ENCODE measurements at places on chromosomes 5 and 9. TPM values are rescaled to one million over a fixed set of nuclear protein-coding genes. Genes with fewer than 3 reads are reported as not detected.

GRCh38 chr9:93119953-93120845 is 13.9 kb downstream of the NINJ1 start:
- DNase-seq = peak; percentile 89

- peak; percentile 16 for DNase-seq
Measured at GRCh38 chr5:134917070-134917815, 12.3 kb downstream of the PCBD2 start.

The CSF1R gene
- polyA plus RNA-seq = not detected

DNA sequence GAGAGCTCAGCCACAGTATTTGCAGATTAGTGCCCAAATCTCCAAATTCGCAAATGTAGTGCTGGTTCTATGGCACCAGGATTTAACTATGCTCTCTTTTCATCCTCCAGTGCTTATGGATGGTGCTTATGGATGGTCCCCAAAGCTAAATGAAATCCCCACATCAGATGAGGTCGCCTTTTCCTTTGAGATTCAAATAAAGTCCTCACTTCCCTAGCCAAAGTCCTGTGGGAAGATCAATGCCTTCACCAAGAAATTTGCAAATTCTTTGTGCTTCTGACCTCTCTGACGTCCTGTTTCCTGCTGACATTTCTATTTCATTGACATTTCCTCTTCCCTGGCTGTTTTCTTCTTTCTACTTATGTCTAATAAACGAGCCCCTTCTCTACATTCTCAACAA is 1077.0 kb upstream of the C9orf72 start:
- DNase-seq = no peak

The GGTA1 gene
- polyA plus RNA-seq = not detected

DNA sequence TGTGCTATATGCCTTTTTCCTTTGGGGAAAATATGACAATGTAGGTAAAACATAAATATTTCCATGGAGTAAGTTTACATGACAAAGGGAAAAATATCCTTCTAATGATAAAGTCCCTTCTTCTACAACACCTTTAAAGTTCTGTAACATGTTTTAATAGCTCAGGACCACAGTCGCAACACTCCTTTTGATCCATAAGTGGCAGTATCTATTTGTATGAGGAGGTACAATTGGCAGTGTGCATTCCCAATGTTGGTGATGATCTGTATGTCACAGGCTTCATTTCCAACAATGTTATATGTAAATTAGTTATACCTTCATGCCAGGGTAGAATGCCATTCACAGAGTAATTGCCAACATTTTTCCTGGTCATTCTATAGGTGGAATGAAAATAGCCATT is 127.1 kb upstream of the CCNH start:
- no peak for DNase-seq

GRCh38 chr5:170006021-170006420 is 25.7 kb upstream of the INSYN2B start:
- DNase-seq = no peak

The PROB1 gene
- 0.67 TPM for polyA plus RNA-seq

- no peak for DNase-seq
Measured at GRCh38 chr5:82809420-82810143, 267.6 kb downstream of the TMEM167A start.

DNA sequence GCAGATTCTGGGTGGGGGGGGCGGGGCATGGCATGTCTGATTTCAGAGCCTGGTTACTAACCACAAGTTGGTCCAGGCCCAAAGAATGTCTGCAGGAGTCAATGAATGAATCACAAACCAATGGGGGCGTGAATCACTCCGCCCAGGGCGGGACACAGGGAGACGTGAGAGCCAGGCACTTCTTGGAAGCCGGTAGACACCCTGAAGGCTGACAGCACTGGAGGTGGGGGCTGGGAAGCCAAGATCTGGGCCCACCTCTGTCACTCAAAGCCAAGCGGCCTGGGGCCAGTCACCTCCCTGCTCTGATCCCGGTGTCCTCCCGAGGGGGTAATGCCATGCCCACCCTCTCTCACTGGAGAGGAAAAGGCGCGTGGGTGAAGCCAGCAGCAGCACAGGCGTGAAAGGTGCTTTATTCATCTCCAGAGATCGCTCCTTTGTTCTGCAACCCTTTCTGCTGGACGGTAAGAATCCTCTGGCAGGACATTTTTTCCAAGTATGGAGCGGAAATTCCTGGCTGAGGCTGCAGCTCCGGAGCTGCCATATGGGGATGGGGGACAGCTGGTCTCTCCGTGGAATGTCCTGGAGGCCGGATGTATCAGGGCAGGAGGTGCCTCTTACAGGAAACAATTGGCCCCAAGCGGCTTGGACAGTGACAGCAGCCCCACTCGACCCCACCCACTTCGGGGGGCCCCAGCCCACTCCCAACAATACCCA is 85.0 kb downstream of the STK10 start:
- peak; percentile 73 for DNase-seq

DNA sequence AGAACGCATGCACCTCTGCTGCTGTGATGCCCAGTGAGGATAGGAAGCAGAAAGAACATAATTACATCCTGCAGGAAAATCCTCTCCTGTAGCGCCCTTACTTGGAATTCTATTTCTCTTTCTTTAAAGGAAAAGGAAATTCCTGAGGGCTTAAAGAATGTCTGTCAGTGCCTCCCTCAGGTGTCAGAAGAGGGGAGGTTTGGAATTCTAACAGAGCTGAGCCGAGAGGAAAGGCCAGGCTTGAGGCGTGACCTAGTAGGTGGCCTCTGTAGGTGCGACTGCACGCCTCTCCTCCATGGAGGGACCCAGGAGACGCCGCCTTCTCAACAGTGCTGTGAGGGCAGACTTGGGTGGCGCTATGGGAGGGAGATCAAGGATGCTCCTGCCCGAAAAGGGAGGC is 55.9 kb upstream of the ERCC6L2 start:
- no peak for DNase-seq
